ENCODE measurements at places on chromosomes 5 and 9.

DNA sequence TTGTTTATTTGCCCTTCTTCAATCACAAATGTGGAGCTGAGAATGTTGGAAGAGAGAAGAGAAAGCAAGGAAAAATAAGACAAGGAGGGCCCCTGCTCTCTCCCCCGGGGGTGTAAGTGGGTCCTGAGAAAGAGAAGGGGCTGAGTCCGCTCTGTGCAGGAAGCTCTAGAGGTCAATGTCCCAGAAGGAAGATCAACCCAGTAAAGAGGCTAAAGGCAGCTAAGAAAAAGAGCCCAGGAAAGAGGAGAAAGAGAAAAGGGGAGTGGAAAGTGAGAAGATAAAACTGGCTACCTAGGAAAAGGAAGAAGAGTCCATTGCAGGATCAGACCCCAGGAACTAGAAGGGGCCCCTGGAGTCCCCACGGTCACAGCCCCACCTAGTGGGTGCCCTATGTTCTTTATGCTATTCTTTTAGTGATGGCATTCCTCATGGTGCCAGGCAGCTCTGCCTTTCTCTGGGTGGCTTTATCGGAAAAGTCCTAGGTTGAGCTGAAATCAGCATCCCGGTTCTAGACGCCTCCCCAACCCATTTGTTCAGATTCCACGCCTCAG, 583.4 kb downstream of the ACTL7B start:
- DNase-seq, result peak; percentile 94

GRCh38 chr5:145989428-145989827, 53.0 kb downstream of the SH3RF2 start:
- no peak for DNase-seq

DNA sequence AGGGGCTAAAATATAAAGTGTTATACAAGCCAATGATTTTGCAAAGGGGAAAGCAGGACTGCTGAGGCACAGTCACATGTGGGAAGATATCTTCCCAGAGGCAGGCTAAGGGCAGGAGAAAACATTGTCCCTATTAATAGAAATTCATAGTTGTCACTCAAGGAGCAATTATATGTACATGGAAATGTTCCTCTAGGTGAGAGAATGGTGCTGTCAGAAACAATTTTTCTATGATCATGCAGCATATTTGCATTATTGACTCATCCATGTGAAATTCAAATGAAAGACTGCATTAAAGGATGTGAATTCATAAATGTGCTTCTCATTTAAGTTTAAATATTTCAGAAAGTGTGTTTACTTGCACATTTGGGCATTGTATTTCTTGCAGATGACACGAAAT, 775.9 kb upstream of the CDH9 start:
- no peak for DNase-seq

- no peak for DNase-seq
These were observed 13.7 kb downstream of the PITX1 start for GRCh38 chr5:135020111-135020895.

DNA sequence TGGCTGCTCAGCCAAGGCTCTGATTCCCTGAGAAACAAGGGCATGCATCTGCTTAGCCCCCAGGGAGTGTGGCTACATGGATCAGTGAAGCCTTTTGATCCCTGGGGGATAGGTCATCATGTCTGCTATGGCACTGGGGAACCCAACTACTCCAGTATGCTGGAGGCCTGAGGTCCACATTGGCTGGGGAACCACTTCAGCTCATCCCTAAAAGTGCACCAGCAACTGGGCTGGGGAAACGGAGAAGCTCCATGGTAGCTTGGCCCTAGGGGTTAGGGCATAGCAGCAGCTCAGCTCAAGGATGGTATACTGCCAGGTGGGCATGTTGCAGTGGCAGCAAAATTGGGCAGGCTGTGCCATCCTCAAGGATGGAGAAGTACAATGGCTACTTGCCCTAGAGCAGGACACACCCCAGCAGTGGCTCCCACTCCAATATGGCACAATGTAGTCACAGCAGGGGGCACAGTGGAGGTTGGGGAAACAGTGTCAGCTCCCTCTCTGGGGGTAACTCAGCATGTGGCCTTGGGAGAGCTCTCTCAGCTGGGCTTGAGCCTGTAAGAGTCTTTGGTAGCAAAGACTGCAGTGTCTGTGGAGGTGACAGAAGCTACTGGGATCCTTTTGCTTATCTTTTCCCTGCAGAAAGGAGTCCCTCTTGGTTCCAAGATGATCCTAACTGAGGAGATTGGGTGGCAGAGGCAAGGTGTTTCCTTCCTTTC, 111.5 kb upstream of the FSTL4 start:
- DNase-seq, result no peak

- no peak for DNase-seq
These were observed 37.2 kb downstream of the MRPS27 start for GRCh38 chr5:72282878-72283277.

- DNase-seq, result no peak
These were observed 34.5 kb upstream of the BASP1 start for GRCh38 chr5:17182981-17183380.

GRCh38 chr9:37611961-37612360, 19.6 kb upstream of the TOMM5 start:
- peak; percentile 3 for DNase-seq

- no peak for DNase-seq
These were observed 434.1 kb downstream of the HCN1 start for GRCh38 chr5:45262061-45262590.

DNA sequence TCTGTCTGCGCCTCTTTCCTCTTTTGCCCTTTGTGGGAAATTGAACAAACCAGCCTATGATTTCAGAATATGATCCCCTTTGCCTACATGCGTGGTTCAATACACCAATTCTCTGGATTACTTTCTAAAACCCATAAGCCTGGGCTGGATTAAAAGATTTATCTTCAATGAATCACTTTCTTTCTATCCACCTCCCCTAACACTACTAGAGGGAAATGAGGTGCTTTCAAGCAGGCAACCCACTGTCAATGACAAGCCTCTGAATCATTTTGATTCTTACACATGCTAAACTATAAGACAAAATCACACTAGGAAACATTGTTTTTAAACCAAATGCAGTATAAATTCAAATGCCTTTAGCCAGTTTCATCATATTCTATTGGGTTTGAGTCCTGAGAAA, 257.5 kb downstream of the AGTPBP1 start:
- DNase-seq, result no peak

GRCh38 chr5:82644229-82644628, 366.1 kb upstream of the RPS23 start:
- no peak for DNase-seq

GRCh38 chr9:110088099-110088498, 119.9 kb downstream of the C9orf152 start:
- DNase-seq, result peak; percentile 36

GRCh38 chr9:114883709-114884108, 46.7 kb downstream of the TNFSF8 start:
- no peak for DNase-seq

DNA sequence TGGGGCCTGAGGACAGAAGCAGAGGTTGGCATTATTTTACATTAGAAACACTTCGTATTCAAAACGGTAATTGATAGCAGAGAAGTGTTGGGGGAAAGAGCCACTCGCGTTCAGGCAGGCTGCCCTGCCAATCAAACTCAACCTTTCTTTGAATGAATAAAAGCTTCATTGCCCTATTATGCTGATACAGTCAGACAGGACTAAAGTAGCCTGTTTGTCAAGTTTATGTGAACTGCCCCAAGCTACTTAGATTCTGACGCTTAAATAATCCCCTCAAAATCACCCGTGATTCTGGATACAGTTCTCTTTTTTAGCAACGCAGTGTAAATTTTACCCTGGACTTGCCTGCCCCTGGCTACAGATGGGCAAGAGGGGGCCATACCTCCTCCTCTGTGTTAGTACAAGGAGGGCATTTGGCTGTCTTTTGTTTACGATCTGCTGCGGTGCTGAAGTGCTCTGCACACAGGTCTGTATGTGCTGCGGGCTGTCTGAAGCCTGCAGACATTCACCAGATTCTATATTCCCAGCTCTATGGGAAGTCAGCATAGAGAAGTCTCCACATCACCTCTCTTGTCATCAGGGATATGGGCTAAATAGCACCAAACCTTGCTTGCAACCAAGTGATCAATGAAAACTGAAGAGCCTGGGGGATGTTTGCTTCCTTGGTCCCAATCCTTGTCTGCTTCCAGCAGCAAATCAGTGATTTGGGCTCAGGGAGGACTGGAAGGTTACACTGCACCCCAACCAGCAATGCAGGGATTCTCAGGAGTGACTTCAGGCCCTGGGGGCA, 218.4 kb downstream of the EBF1 start:
- no peak for DNase-seq

GRCh38 chr5:1155191-1156032, 43.5 kb upstream of the SLC12A7 start:
- no peak for DNase-seq

- DNase-seq, result no peak
These were observed 116.8 kb downstream of the GCNT1 start for GRCh38 chr9:76575761-76576160.

GRCh38 chr5:50889790-50890189, 223.4 kb downstream of the PARP8 start:
- peak; percentile 8 for DNase-seq

DNA sequence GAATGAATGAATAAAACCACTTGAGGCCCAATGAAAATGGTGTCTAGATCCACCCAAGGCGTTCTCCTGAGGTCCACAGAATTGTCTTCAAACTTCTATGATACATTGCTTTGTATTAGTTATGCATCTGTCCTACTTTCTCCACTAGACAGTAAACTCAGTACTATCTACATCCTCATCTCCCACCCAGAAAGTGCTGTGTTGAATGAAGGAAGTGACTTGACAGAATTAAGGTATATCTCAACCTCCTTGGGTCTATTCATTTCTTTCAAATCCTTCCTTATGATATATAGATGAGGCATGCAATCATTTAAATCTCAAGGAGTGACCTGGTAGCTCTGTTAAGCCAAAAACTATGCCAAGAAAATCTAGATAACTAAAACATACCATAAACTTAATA, 15.7 kb upstream of the PDCL start:
- no peak for DNase-seq

GRCh38 chr9:130500340-130501180, 55.8 kb downstream of the ASS1 start:
- DNase-seq, result peak; percentile 80

- DNase-seq, result no peak
These were observed 247.2 kb downstream of the CDH10 start for GRCh38 chr5:24397601-24398000.

DNA sequence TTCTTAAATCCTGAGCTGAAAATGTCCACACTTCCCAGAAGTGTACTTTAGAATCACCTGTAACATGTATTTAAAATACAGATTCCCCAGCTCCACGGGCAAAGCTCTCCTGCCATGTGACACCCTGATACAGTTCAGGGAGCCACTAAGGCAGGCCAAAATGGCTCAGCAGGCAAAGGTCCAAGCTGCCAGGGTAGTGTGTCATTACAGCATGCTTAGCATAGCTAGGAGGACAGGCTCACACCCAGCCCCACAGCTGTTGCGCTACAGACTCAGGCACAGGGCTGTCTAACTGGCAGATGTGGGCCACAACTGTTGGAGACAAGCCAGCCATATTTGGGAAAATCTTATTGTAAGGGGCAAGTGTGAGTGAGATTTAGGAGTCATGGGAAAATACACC, 73.0 kb downstream of the C9orf85 start:
- no peak for DNase-seq

GRCh38 chr5:103800741-103801495, 238.3 kb upstream of the NUDT12 start:
- peak; percentile 9 for DNase-seq

DNA sequence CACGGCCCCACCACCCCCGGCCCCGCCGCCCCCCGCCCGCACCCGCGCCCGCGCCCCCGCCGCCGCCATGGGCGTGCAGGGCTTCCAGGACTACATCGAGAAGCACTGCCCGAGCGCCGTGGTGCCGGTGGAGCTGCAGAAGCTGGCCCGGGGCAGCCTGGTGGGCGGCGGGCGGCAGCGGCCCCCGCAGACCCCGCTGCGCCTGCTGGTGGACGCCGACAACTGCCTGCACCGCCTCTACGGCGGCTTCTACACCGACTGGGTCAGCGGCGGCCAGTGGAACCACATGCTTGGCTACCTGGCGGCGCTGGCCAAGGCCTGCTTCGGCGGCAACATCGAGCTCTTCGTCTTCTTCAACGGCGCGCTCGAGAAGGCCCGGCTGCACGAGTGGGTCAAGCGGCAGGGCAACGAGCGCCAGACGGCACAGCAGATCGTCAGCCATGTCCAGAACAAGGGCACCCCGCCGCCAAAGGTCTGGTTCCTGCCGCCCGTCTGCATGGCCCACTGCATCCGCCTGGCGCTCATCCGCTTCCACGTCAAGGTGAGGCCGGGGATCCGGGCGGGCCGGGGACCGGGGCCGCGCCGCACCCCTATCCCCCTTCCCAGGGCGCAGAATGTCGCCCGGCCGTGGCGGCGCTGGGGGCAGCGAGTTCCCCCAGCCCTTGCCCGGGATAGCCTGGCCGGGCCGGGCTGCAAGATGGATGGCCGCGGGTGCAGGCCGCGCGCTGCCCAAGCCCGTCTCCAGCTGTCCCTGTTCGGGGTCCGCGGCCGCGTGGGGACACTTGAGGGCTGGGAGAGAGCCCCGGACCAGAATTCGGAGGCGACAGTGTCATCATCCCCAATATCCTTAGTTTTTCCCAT, 594 bp downstream of the FAM120A start:
- DNase-seq, result peak; percentile 80

GRCh38 chr9:36138901-36139300, 2.4 kb downstream of the GLIPR2 start:
- DNase-seq, result no peak

GRCh38 chr9:86135371-86135770, 36.0 kb upstream of the GOLM1 start:
- DNase-seq, result no peak

DNA sequence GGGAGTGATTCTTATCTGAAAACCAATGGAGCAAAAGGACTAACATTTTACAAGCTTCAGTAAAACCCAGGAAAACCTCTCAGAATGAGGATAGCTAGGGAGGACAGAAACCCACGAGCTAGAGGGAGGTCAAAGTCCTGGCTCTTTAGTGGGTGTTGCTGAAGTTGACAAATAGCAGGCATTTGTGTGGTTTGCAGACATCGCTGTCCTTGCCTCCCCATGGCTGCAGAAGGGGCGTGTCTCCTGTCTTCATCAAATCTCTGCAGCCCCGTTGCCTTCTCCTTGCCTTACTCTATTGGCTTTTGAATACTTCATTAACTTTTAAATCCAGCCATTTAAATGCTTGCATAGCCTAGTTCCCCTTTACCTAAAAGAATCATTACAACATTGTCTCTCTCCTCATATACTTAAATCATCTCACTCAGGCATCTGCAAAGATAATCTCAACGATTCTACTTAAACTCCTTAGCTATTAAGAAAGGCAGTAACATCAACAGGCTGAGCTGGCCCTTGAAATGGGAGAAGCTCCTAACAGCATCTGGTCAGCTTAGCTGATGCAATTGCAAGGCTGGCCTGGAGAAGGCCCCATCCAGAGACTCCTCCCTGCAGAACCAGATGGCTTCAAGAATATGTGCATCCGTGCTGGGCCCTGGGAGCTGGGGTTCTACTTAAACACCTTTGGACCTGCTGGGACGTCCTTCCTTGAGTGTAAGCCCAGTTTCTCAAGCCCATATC, 152.8 kb upstream of the TAS2R1 start:
- DNase-seq, result no peak

DNA sequence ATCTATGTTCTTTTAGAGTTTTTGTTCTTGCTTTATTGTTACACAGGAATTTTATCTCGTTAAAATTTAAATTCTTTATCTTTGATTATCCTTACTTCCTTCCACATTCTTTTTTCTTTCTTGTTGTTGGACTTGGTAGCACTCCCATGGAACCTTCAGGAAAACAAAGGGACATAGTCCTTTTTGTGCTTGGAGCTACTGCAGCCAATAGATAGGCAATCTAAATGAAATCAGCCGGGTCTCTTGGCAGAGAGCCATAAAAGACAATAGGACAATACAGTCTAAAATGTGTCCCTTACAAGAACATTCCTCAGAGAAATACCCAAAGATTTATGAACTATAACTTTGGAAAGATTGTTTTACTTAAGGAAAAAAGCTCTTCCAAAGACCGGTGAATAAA, 548.1 kb upstream of the C9orf72 start:
- no peak for DNase-seq
